Suppressor macrophage treated with lipopolysaccharide for 4 hours (primary cell): ENCODE measurements at places on chromosomes 4 and X.
A peak's percentile ranks its signal among the peaks of the same experiment; 100 is the strongest.

GRCh38 chrX:135974279-135974856, 580 bp upstream of the MMGT1 start:
- peak; percentile 70 for DNase-seq

- no peak for DNase-seq
These were observed 53.0 kb upstream of the RAPGEF2 start for GRCh38 chr4:159049780-159050375.

GRCh38 chr4:184616633-184617551, 32.4 kb downstream of the CASP3 start:
- DNase-seq, result peak; percentile 70

- no peak for DNase-seq
These were observed 349.1 kb downstream of the PCDH10 start for GRCh38 chr4:133498149-133498548.

- DNase-seq, result peak; percentile 0
These were observed 108.0 kb upstream of the PBDC1 start for GRCh38 chrX:76064825-76065224.

DNA sequence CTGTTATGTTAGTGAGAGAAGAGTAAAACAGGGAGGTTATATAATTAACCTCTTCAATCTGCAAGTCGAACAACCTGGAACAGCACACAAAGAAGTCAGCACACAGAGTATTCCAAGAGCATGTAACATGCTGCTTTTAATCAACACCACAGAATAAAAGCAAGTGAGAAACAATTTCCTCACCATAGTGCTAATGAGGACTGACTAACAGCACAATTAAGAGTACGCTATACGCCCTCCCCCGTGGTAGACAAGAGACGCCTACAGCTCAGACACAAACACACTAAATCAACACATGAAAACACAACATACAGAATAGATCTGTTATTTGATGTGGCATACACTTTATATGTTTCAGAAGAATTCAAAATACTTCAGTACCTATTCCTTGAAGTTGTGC, 103.0 kb downstream of the PPP3CA start:
- DNase-seq, result no peak

DNA sequence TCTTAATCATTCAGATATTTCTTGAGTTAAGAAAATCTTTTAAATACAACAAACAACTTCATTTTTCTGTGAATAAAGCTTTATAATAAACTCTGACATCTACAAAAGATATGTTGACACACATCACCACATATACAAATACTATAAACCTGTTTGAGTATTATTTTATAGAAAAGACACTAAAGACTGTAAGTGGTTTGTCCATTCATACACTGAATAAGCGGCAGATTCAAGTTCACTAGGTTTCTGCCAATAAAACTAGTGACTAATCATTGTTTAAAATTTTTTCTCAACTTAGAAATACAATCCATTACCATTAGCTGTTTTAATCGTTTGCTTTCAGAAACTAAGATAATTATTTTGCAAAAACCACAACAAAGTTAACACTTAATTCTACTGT, 1900.0 kb downstream of the C4orf33 start:
- DNase-seq, result no peak
